ENCODE measurements at places on chromosomes 2 and 18. TPM values are rescaled to one million over a fixed set of nuclear protein-coding genes. Genes with fewer than 3 reads are reported as not detected.

RNF152 gene
- total RNA-seq = 3.3 TPM

CPO gene
- not detected for total RNA-seq

CACNB4 gene
- total RNA-seq = 4.3 TPM

TMEM247 gene
- not detected for total RNA-seq

TNFAIP6 gene
- total RNA-seq = 43.1 TPM

DNA sequence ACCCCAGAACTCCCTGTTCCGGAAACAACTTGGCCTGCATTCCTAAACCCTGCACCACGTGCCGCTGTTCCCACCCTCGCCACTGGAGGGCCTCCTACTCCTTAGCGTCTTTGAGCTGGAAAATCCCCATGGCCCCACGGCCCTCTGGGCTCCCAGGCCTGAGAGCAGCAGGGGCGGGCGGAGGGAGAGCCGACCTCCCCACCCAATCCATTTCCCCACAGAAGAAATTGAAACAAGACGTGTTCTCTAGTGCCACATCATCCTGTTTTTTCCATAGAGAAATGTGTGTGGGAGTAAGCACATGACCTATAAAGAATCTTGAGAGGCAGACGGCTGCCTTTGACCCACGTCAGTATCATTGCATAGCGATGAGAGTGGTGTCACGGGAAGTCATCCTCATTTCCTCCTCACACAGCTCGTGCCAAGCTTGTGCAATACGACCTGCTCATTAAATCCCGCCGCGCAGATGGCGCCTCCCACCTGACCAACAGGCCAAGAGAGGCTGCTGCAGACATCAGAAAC, 79.2 kb downstream of the LAMA1 start:
- peak; percentile 85 for DNase-seq

- DNase-seq = peak; percentile 90
These were observed 21.0 kb downstream of the SNORC start for GRCh38 chr2:232890896-232891601.

- peak; percentile 6 for DNase-seq
These were observed 24.0 kb downstream of the ARMC9 start for GRCh38 chr2:231222318-231223000.

GRCh38 chr2:73291093-73291460, 2.3 kb downstream of the EGR4 start:
- peak; percentile 96 for DNase-seq

DNA sequence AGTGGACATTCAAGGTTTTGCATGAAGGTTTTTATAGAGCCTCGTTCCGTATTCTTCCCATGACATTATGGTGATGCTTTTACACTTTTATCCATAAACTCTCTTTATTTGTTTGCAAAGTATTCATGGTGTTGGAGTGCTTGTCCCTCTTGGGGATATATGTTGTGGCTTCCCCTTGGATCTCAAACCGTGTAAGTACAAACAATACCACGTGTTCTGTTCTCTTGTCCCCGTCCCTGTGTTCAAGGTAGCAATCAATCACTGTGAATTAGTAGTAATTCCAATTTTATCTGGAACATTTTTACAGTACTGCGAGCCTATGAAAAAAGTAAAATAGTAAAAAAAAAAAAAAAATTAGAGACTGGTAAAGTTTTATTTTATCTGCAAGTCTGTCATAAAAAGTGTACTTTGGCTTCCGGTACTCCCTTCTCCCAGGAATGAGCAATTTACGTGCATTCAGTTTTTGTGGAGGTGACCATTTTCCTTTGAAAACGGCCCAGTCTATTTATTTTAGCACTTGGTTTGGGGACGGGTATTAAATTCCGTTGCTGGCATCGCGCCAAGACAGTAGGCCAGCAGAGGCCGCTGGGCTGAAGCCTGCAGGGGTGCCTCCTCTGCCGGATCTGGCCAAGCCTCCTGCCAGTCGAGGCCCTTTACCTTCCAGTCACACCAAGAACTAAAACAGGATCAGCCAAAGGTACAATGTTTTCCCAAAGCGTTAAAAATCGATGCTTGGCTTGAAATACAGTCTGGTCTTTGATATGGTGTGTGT, 175.7 kb downstream of the SOCS6 start:
- peak; percentile 87 for DNase-seq

DNA sequence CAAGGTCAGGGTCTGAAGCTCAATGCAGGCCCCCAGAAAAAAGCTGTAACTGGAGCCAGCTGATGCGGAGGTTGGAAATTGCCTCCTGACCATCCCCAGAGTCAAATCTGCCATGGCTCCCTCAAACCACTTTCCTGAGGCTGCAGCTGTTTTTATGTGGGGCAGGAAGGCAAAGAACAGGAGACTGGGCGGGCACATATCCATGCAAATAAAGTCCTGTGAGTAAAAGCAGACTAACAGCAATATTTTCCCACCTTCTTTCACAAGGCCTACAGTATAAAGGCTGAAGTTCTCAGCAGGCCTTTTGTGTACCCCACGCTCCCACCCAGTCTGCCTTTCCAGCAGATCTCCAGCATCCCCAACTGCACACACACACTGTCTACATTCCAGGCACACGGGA, 47.1 kb downstream of the CYP1B1 start:
- no peak for DNase-seq

- no peak for DNase-seq
These were observed 91.4 kb upstream of the IL1R2 start for GRCh38 chr2:101900375-101900774.

All from osteoblast (primary cell).